ENCODE measurements at places on chromosomes 2 and 18.
A peak's percentile ranks its signal among the peaks of the same experiment; 100 is the strongest.

GRCh38 chr2:218870984-218871344 lies 9.7 kb upstream of the WNT10A start:
- DNase-seq = no peak

DNA sequence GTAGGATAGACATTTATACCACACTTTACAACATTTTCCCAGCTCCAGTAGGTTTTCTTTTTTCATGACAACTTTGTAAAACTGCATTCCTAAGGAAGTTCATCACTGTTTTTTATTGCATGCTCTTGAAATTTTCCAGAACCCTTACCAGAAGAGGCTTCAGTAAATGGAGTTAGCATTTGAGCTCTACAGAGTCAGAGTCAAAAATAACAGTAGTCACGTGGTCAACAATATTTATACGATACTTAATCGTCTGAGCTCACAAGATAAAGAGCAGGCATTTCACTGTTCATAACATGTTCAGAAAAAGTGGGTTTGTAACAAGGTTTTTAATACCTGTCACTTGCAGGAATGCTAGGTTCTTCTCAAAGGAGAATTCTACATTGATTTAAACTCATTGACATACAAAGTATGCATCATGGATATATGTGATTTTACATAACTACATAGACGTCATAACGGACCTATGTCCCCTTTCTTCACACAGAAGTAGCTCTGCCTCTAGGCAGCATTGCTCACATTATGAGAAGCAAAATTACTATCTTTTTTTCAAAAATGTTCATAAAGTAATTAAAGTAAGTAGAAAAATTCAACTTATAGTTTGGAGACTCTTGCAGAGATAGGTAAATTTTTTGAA lies 187.0 kb upstream of the COL3A1 start:
- no peak for DNase-seq

DNA sequence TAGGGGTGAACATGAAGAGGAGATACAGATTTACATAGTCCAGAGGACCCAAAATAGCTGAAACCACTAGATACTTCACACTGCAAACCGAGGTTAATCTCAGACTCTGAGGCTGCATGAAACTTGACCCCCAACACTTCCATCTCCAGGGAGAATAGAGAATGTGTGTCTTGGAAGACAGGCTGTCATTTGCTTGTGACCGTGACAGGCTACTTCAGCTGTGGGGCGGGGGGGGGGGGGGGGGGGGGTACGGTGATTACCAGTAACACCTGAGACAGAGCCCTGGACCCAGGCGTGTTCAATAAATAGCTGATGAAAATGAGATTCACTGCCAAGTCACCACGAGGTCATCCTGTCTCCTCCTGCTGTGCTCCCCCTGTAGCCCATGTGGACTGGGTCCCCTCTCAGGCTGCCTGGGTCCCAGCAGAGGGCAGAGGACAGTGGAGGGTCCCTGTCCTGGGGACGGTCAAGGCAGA lies 5.7 kb upstream of the KLHL29 start:
- no peak for DNase-seq

GRCh38 chr2:11938196-11938595 lies 191.8 kb downstream of the LPIN1 start:
- no peak for DNase-seq

DNA sequence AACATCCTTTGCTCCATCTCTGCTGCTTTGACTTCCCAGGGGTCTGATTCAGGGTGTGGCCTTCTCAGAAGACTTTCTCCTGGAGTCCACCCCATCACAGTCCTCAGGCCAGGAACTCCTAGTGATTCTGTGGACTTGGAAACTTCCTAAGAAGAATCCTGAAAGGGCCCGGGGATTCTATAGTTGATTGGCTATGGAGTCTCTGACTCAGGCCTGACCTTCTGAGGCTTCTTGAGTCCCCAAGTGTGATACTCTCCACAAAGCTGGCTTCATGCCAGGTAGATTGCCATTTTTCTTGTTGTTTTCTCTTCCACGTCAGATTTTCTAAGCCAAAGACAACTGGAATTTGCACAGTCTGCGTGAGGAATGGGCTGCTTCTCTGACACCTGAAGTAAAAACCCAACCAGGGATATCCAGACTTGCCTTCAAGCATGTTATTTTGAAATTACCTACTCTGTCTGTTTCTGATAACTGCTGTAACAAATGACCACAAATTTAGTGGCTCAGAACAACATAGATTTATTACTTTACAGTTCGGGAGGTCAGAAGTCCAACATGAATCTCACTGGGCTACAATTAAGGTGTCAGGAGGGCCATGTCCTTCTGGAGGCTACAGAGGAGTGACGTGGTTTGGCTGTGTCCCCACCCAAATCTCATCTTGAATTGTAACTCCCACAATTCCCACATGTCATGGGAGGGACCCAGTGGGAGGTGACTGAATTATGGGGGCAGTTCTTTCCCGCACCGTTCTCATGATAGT lies 69.3 kb downstream of the ALPK2 start:
- no peak for DNase-seq

- no peak for DNase-seq
Measured at GRCh38 chr2:140601342-140601741, 1529.5 kb downstream of the LRP1B start.

- no peak for DNase-seq
Measured at GRCh38 chr2:172361840-172362239, 65.5 kb upstream of the ITGA6 start.

- no peak for DNase-seq
Measured at GRCh38 chr2:188813857-188814256, 160.3 kb upstream of the COL3A1 start.

DNA sequence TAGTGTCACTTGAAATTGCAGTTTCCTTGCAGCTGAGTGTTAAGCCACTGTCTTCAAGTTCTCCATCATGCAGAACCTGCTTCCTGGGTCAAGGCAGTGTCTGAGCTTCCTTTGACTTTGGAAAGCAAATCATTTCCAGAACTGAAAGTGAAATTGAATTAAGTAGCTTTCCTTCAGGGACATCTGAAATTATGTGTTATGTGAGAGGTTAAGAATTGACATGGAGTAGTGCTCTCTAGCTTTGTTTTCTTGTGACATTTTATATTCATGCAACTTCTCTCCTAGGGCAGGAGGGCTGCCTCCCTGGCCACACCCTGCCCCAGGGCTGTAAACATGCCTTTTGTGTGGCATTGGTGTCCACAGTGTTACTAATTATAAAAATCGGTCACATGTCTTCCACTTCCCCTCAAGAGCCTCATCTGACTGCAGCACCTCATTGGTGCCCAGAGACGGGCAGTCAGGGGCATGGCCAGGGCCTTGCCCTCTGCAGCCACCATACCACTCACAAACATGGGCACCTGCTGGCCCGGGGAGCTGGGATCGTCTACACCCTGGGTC lies 14.4 kb downstream of the RAB12 start:
- no peak for DNase-seq

- DNase-seq = no peak
Measured at GRCh38 chr2:189819297-189819704, 35.1 kb downstream of the PMS1 start.

- DNase-seq = no peak
Measured at GRCh38 chr2:21330786-21331391, 207.1 kb downstream of the TDRD15 start.

- DNase-seq = no peak
Measured at GRCh38 chr18:32910694-32911296, 138.0 kb upstream of the KLHL14 start.

GRCh38 chr2:128474962-128475361 lies 156.3 kb upstream of the HS6ST1 start:
- DNase-seq = no peak

DNA sequence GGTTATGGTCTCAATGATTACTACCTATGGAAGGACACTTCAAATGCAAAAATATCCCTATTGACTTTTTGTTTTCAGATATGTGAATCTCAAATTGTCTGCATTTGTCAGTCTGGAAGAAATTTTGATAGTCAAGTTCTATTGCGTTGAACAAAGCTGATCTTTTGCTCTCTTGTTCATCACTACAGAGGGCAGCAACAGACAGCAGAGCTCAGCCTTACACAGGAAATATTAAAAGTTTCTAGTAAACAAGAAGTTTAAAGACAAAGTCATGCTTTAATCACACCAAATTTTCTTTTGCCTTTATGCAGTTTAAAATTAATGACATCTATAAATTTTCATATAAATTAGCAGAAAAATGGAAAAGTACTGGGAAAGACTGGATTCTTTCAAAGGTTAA lies 617.5 kb downstream of the NR4A2 start:
- no peak for DNase-seq

- no peak for DNase-seq
Measured at GRCh38 chr2:54479424-54479823, 23.3 kb downstream of the SPTBN1 start.

- no peak for DNase-seq
Measured at GRCh38 chr2:136331226-136331625, 213.3 kb upstream of the CXCR4 start.

DNA sequence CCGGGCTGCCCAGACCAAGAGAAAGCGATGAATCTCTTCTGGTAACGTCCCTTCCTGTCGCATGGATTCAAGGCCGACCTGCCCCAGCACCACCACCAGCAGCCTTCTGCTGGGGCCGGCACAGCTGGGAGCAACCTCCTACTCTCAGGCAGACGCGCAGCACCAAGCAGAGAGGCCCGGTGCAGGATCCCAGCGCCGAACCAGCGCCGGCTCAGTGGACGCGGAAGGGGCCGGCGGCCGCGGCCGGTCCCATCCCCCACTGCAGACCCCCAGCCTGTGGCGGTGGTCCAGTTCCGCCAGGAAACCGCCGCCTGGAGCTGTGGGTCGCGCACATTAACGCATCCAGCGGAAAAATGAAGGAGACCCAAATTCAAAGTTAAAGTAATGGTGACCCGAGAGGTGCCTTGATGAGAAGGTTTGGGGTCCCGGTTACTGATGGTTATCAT lies 525 bp upstream of the MAL start:
- no peak for DNase-seq

DNA sequence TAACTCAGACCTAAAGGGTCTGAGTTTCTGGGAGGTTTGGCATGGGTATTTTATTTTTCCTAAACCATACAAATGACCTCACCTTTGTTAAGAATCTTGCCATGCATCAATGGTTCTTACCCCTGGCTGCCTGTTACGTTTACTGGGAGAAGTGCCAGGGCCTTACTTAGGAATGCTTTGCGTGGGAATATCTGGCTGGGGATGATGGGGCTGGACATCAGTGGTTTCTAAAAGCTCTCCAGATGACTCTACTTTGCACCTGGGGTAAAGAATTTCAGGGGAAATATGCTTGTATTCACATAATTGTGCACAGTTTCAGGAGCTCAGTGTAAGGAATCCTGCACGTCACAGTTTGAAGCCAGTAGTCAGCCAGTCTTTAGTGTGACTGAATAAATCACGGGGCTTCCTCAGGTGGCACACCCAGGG lies 18.2 kb upstream of the DAW1 start:
- DNase-seq = peak; percentile 33

DNA sequence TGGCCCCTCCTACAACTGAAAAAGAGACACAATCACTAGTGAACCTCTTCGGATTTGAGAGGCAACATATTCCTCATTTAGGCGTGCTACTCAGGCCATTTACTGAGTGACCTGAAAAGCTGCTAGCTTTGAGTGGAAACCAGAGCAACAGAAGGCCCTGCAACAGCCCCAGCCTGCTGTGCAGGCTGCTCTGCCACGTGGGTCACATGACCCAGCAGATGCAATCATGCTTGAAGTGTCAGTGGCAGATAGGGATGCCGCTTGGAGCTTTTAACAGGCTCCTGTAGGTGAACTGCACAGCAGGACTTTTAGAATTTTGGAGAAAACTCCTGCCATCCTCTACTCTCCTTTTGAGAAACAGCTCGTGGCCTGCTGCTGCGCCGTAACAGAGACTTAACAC lies 578.6 kb upstream of the RAB6C start:
- no peak for DNase-seq

GRCh38 chr2:237341872-237342271 lies 72.1 kb downstream of the COL6A3 start:
- DNase-seq = no peak

DNA sequence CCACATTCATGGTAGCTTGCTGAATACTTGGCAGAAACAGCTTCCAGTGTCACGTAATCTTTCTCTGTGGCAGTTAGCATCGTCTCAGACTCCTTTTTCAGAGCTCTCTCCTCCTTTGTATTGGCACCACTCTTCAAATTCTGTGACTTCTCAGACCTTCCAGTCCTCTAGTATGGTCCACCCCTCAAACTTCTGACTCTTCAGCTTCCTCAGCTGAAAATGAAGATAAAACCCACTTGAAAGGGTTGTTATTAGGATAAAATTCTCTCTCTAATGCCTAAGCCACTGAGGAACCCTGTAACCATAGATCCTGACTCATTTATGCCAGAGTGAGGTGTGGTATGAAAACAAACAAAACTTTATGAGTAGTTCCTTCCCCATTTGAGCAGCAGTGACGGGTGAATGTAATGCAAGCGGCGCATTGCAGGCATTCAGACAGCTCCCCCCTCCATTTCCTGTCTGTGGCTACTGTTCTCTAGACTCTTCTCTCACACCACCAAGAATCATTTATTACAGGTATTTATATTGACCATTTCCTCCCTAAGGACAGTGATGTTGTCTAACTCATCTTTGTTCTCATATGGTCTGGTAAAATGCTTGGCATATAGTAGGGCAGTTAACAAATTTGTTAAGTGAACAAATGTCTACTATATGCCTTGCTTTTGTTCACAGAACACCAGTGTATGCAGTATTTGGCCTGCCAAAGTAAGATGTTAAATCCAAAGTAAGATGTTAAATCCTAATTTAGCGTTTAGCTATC lies 35.3 kb downstream of the GALNT1 start:
- no peak for DNase-seq

- DNase-seq = no peak
Measured at GRCh38 chr2:43803113-43803512, 29.3 kb downstream of the DYNC2LI1 start.

DNA sequence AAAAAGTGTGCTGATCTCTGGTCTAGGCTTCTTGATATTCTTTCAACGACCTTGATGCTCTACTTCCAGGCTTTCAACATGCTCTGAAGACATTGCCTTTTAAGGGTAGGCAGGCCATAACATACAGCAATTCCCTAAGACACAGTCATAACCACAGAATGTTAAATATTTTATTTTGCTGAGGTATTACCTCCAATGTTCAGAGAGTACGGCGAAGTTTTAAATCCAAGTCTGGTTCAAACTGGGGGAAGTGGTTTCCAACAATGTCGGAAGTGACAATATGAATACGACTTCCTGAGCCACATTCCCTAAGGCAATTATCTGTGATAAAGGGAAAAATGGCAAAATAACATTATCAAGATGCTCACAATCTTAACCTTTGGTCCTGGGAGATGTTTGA lies 1077.9 kb upstream of the PIK3C3 start:
- DNase-seq = no peak

- DNase-seq = no peak
Measured at GRCh38 chr2:60092781-60093180, 460.7 kb downstream of the BCL11A start.

GRCh38 chr2:23602116-23602515 lies 217.1 kb downstream of the KLHL29 start:
- no peak for DNase-seq

DNA sequence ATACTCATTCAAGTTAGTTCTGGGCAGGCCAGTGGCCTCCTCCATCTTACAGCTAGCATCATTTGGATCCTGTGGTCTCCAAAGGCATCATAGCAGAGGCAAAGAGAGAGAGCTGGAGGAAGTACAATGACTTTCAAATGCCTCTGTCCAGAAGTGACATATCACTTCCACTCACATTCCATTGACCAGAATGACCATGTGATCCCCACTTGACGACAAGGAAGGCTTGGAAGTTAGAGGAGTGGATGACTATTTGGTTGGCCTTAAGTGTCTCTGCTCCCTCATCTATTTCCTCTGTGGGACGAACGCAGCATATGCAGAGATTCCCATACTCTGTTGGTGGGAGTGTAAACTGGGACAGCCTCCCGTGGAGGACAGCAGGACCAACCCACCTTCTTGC lies 27.8 kb upstream of the MLPH start:
- no peak for DNase-seq

GRCh38 chr2:127072970-127073369 lies 34.0 kb downstream of the BIN1 start:
- DNase-seq = no peak
